ENCODE measurements at places on chromosomes 7 and 10. TPM values are rescaled to one million over a fixed set of nuclear protein-coding genes. Genes with fewer than 3 reads are reported as not detected.

GRCh38 chr7:77426521-77427051, 10.4 kb upstream of the GSAP start:
- H3K4me1 ChIP-seq: peaks cover 51% of the 10 kb centered on the region
- peak overlapping the region; percentile 59 for H3K27ac ChIP-seq
- no peaks in the 10 kb centered on the region for H3K27me3 ChIP-seq
- DNase-seq: no peak

DNA sequence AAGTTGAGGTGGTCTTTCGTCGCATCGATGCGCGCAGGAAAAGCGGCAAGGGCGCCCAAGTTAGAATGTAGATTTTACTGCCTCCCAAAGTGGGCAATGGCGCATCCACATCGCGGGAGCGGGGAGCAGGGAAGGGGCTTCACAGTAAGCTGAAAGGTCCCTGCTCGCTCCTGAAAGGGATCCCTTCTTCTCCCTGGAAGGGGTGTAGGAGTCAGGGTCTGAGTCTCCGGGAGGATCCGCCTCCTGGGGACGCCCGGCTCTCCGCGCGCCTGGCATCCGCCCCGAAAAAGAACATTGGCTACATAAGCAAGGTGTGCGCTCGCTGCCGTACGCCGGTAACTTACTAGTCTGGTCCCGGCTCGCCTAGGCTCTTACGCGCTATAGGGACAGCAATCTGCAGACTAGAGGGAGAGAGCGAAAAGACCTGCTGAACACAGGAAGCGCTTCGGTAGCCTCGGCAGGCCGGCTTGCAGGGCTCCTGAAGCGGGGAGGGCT, 804 bp downstream of the UNC5B start:
- peaks cover 57% of the 10 kb centered on the region for H3K4me1 ChIP-seq
- DNase-seq: peak; percentile 71
- peak overlapping the region; percentile 89 for H3K4me3 ChIP-seq

The NODAL gene
- total RNA-seq: not detected

DNA sequence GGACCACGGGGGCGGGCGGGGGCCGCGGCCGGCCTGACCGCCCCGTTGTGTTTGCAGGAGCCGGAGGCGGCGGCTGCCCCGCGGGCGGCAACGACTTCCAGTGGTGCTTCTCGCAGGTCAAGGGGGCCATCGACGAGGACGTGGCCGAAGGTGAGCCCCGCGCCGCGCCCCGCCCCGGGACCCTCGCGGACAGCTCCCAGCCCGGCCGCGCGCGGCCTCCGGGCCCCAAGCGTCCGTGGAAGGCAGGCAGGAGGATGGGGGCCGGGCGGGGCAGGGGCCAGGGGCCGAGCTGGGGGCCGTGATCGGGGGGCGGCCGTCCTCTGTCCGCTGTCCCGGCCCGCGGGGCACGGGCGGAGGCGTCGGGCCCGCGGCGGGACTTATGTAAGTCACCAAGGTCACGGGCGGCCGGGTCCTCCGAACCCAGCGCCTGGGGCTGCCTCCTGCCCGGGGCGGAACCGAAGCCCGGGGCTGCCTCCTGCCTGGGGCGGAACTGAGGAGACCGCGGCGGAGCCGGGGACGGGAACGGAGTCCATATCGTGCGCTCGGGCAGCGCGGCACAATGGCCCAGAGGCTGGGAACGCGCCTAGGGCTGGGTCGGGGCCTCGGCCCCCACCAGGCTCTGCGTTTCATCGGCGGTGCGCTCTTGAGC, 497 bp downstream of the PPP2R2D start:
- no peaks in the 10 kb centered on the region for H3K36me3 ChIP-seq
- H3K4me3 ChIP-seq: peak overlapping the region; percentile 85
- peak; percentile 59 for DNase-seq
- H3K4me1 ChIP-seq: peaks cover 24% of the 10 kb centered on the region
- H3K27me3 ChIP-seq: peaks cover 19% of the 10 kb centered on the region
- peak overlapping the region; percentile 95 for H3K27ac ChIP-seq

- no peak for DNase-seq
- H3K27ac ChIP-seq: no peak overlapping the region
- no peaks in the 10 kb centered on the region for H3K36me3 ChIP-seq
- H3K4me3 ChIP-seq: no peak overlapping the region
- peaks cover 27% of the 10 kb centered on the region for H3K4me1 ChIP-seq
These were observed 353.1 kb downstream of the GATA3 start for GRCh38 chr10:8407501-8408021.

DNA sequence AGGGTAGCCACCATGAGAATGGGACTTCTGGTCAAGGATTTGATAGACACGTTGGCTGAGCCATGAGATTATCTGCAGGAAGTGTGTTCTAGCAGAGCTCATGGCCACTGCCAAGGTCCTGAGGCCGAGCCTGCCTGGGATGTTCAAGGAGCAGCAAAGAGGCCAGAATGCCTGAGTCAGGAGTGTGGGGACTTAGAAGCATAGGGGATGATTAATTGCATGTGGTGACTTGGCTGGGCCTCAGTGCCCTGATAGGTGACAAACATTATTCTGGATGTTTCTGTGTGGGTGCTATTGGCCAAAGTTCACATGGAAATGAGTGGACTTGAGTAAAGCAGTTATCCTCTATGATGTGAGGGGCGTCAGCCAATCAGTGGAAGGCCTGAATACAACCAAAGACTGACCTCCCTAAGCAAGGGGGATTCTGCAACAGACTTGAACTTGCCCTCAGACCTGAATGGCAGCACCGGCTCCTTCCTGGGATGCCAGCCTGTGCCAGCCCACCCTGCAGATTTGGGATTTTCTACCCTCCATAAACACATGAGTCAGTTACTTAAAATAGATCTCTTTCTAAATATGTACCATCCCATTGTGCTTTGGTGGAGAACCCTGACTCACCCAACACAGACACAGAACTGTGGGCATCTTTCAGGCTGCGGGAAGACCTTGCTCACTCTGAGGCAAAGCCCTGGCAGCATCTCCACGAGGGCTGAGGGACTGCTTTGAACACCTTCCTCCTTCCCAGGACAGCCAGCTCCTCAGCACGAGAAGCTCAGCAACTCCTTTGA, 363.9 kb upstream of the MGMT start:
- H3K4me1 ChIP-seq: peaks cover 18% of the 10 kb centered on the region
- H3K4me3 ChIP-seq: no peak overlapping the region
- H3K36me3 ChIP-seq: no peaks in the 10 kb centered on the region
- peaks cover 5% of the 10 kb centered on the region for H3K27me3 ChIP-seq

The LEP gene
- not detected for total RNA-seq

The CRPPA gene
- 4.1 TPM for total RNA-seq

GRCh38 chr10:70355051-70356021, 27.1 kb downstream of the LRRC20 start:
- H3K27ac ChIP-seq: no peak overlapping the region
- no peaks in the 10 kb centered on the region for H3K27me3 ChIP-seq
- H3K4me3 ChIP-seq: no peak overlapping the region
- peaks cover 9% of the 10 kb centered on the region for H3K4me1 ChIP-seq
- DNase-seq: no peak
